ENCODE measurements at places on chromosomes 4 and X. TPM values are rescaled to one million over a fixed set of nuclear protein-coding genes. Genes with fewer than 3 reads are reported as not detected.

FGF5 gene
- 39.9 TPM for polyA plus RNA-seq

CLIC2 gene
- polyA plus RNA-seq, result 1.2 TPM

GRCh38 chrX:11929476-11929875 is 171.4 kb downstream of the MSL3 start:
- no peak for DNase-seq

DNA sequence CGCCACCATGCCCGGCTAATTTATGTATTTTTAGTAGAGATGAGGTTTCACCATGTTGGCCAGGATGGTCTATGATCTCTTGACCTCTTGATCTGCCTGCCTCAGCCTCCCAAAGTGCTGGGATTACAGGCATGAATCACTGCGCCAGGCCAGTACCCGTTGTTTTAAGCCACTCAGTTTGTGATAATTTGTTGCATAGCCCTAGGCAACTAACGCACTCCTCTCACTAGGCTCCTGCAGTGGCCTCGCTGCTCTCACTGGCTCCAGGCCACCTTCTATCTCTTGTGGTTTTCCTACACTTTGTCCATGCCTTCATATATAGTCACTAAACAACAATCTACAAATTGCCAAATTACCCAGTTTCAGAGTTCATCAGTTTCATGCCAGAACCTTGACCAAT is 58.1 kb downstream of the DCHS2 start:
- no peak for DNase-seq
